NCI-H2081 treated with DMSO at 0.1 percent for 48 hours (cell line): ENCODE measurements at places on chromosomes 11 and 22.

DNA sequence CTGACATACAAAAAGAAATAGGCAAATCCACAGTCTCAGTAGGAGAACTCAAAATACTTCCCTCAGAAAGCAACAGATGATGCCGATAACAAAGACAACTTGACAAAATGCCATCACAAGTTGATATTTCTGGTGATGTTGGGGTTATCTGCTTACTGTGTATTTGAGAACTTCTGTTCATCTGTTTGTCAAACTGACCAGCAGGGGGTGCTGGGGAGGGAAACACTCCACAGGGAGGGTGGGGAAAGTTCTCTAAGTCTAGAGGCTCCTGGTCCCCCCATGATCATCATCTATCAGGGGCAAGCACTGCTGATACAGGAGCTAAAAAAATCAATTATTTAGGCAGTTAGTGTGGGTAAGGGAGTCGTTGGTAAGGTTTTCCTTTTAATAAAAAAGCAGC lies 19.2 kb downstream of the GLYATL1 start:
- no peak for DNase-seq

DNA sequence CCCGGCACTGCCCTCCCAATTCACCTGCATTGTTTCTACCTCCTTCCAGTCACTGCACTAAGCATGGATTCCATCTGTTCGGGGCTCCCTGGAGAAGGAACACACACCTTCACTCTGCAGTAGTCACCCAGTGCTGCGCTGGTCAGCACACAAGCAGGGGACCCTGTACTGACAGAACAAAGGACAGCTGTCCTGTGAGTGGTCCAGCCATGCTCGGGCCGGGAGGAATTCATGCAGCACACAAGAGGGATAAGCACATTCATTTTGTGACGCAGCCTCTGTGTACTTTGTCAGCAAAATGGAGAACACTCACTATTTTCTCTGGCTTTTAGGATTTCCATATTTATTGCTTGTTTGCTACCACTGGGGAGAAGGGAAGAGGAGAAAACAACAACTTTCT lies 167.3 kb downstream of the NTM start:
- DNase-seq: no peak

- no peak for DNase-seq
Measured at GRCh38 chr11:10930972-10931760, 73.3 kb upstream of the ZBED5 start.

- no peak for DNase-seq
Measured at GRCh38 chr22:27110665-27111451, 453.5 kb downstream of the MIAT start.

DNA sequence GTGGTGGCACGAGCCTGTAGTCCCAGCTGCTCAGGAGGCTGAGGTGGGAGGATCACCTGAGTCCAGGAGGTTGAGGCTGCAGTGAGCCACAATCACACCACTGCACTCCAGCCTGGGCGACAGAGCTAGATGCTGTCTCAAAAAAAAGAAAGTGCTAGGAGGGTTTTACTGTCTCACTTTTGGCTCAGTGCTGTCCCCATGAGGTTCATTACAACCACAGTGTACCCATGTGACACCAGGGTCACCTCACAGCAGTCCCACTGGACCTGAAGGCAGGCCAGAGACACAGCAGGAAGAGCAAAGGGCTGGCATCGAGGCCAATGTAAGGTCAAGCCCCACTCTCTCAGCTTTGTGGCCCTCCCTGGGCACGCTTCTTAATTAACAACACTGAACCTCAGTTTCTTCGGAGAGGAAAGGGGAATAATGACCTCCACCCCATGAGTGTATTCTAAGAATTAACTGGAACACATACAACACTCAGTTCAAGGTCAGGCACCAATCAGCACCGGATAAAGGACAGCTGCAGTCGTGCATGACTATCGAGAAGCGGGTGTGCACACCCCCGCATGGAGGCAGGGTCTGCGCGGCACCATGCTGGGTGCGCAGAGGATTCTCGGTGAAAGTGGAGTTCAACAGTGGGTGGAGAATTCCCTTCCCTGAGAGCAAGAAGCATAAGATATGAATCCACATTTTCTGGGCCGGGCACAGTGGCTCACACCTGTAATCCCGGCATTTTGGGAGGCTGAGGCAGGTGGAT lies 30.9 kb upstream of the BAIAP2L2 start:
- DNase-seq: no peak

DNA sequence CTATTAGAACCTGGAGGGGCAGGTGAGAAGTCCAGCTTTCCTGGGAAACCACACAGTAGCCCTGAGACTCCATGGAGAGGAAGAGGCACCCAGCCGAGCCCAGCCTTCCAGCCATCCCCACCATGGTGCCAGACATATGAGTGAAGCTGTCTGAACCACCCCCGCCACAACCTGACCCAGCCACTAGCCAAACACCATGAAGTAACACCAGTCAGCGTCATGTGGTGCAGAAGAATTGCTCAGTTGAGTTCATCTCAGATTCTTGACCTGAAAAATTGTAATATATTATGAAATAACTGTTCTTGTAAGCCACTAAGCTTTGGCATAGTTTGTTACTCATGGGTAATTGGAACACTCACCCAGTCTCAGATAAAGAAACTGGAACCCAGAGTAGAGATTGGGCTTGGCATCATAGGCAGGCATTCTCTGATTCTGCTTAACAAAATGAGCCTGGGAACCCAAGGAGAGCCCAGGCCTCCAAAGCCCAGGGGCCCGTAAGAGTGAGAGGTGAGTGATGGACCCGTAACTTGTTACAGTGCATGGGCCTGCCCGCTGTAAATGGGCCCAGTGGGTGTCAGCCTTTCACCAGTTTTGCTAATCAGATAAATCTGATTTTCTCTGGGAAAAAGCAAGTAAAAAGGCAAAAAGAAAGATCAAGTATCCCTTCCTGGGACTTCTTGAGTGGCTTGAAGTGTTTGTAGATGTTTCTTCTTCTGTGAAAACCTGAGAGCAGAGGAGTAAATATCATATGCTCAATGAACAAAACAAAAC lies 305.5 kb downstream of the DDX10 start:
- no peak for DNase-seq

DNA sequence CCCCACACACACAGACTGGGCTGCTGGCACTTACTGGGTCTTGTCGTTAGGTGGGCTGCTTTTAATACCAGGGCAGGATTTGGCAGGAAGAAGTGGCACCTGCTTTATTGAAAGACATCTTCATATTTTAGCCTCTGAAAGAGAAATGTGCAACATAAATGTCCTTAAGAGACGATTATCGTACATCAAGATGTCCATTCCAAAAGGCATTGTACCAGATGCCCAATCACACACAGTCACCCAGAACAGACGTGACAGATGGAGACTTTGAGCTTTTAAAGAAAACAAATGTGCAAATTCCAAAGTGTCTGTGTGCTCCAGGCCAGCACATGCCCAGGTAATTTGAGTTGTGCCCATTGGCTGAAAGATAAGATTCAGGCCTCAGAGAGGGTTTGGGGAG lies 155.7 kb downstream of the RRAS2 start:
- no peak for DNase-seq

DNA sequence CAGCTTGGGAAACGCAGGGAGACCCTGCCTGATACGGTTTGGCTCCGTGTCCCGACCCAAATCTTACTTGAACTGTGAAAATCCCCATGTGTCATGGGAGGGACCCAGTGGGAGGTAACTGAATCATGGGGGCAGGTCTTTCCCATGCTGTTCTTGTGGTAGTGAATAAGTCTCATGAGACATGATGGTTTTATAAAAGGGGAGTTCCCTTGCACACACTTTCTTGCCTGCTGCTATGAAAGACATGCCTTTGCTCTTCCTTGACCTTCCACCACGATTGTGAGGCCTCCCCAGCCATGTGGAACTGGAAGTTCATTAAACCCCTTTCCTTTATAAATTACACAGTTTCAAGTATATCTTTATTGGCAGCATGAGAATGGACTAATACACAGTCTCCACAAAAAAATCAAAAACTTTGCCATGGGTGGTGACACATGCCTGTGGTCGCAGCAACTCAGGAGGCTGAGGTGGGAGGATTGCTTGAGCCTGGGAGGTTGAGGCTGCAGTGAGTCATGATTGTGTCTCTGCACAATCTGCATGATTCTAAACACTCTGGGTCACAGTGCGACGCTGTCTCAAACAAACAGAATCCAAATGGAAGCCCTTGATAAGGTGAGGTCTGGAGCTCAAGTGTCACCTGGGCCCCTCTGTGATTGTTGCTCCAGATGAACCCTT lies 34.9 kb downstream of the SYN3 start:
- DNase-seq: no peak

- DNase-seq: no peak
Measured at GRCh38 chr11:88035271-88035670, 140.0 kb downstream of the RAB38 start.

DNA sequence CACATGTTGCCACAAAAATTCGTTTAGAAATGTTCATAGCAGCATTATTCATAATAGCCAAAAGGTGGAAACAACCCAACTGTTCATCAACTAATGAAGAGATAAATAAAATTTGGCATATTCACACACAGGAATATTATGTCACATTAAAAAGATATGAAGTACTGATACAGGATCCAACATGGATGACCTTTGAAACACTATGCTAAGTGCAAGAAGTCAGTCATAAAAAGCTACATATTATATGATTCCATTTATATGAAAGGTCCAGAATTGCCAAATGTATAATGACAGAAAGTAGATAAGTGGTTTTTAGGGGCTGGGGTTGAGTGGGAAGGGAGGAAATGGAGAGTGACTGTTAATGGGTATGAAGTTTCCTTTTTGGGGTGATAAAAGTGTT lies 9.0 kb downstream of the PRR5L start:
- no peak for DNase-seq

DNA sequence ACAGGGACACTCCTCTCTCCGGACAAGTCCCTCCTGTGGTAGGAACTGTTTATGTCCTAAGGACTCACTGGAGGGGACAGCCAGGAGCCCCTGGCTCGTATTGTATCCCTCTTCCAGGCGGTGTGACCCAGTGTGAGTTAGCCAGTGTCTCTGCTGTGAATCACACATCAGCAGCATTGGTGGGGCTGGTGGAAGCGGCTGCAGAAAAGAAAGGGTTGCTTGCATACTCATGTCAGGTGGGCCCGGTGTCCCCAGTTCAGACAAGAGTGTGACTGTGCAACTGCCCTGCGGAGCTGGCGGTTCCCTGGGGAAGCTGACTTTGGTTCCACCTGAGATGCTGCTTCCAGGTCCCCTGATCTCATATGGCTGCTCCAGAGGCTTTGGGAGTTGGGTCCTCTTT lies 99.4 kb downstream of the ZBTB16 start:
- DNase-seq: no peak
